Natural killer cell (primary cell): ENCODE measurements at places on chromosomes 13 and 19.
A peak's percentile ranks its signal among the peaks of the same experiment; 100 is the strongest.

DNA sequence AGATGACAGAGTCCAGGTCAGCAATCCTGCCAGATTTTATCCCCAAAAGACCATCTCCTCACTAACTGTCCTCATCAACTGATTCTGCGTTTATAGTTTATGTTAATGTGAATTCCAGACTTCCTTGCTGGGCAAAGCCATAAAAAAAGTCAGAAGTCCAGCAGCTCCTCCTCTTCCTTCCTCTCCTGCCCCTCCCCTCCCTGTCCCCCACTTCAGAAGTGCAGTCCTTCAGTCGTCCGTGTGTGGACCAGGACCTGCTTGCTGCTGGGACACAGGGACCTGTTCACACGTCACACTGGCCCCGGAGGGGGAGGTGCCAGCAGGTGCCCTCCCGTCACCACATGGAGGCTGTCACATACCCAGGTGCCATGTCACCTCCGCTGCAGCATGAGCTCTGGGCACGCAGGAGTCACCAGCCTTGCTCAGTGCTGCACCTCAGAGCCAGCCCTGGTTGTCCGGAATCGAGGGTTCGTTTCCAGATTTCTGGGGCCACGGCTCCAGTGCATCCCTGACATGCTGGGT, 4.0 kb upstream of the MCF2L start:
- peak; percentile 17 for DNase-seq

GRCh38 chr19:12880551-12881171, 588 bp downstream of the DNASE2 start:
- DNase-seq = no peak

- no peak for DNase-seq
These were observed 66.6 kb downstream of the SPRYD7 start for GRCh38 chr13:49869519-49869918.

DNA sequence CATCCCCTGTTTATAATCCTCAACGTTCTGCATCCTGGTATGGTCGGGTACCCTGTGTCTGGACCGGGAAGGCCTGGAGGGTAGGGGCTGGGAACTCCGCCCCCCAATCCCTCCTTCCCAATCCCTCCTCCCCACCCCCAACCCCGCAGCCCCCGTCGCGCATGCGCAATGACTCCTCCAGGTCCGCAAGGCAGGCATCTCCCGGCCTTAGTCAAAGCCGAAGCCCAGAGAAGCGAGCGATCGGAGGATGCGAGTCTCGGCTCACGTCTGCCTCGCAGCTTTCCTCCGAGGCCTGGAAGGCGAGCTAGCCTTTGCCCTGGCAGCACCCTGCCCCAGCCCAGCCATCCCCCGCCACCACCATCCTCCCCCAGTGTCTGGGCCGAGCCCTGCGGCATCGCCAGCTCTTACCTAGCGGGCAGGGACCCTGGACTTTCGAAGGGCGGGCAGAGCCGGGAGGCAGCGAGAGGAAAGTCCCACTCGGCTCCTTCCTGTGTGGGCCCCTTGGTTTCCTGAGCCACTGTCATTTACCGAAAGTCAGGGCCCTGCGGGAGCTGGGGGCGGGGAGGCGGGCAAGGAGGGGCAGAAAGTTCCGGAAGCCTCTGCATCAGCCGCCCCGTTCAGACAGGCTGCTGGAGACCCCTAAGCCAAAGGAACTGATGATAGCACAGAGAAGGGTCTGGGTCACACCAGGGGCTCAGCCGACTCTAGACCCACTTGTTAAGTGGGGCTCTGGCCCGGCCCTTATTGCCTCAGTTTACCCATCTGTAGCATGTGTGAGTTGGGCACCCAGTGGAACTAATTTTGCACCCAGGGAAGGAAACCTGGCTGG, at the start of gene JAK3:
Gene JAK3 (minus strand): TSS at position 445 of the 829 bp plus-strand sequence. CDS start 3,565 bp downstream, outside the sequence.
- DNase-seq = peak; percentile 93

GRCh38 chr19:46412650-46413261, 608 bp downstream of the CCDC8 start:
- DNase-seq = no peak
